ENCODE measurements at places on chromosomes 1 and 21.

GRCh38 chr1:91777630-91778300 lies 108.2 kb downstream of the TGFBR3 start:
- no peak for DNase-seq

DNA sequence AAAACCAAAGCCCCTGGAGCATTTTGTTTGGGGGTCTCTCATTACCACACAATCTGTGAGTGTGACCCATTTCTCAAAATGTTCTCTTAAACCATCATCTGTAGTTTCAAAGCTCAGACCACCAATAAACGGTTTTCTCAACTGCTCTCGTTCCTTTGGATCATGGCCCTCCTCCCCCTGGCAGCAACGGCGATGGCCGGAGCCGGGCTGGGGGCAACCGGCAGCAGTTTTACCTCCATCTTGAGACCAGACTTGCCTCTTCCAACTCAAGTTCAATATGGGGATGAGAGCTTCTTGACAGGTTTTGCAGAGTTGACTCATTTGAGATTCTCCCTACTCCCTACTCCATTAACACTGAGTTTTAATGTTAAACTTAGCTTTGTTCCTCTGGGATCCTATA lies 29.7 kb downstream of the LRRC42 start:
- no peak for DNase-seq

DNA sequence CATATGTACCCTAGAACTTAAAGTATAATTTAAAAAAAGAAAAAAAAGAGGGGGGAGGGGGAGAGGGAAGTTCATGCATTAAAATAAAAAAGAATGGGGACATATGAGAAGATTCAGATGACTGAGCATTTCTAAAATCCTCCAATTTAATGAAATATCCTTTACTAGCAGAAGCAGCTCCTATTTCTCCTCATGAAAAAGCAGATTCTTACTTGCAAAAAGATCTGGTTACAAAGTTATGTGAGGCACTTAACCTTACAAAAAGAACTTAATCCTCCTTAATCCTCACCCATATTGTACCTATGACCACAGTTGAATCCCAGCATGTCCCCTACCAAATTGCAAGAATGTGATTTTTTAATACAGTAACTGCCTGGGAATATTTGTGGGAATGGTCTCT lies 298.5 kb downstream of the SRGAP2C start:
- no peak for DNase-seq

- DNase-seq, result no peak
These were observed 67.6 kb upstream of the NBPF3 start for GRCh38 chr1:21372383-21372782.

DNA sequence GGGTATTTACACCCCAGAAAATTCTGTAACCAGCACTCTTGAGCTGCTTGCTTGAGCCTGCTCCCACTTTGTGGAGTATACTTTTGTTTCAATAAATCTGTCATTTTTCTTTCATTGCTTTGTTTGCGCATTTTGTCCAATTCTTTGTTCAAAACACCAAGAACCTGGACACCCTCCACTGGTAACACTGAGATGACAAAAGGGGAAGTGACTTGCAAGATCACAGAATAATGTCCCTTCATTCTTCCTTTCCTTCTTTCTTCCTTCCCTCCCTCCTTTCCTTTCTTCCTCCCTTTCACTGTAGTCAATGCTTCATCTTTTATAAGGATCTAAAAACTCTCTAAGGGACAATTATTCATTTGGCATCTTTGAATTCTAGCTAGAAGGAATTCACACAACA lies 134.5 kb upstream of the MAP1LC3C start:
- DNase-seq, result no peak

GRCh38 chr1:60895701-60896100 lies 186.7 kb upstream of the NFIA start:
- no peak for DNase-seq

DNA sequence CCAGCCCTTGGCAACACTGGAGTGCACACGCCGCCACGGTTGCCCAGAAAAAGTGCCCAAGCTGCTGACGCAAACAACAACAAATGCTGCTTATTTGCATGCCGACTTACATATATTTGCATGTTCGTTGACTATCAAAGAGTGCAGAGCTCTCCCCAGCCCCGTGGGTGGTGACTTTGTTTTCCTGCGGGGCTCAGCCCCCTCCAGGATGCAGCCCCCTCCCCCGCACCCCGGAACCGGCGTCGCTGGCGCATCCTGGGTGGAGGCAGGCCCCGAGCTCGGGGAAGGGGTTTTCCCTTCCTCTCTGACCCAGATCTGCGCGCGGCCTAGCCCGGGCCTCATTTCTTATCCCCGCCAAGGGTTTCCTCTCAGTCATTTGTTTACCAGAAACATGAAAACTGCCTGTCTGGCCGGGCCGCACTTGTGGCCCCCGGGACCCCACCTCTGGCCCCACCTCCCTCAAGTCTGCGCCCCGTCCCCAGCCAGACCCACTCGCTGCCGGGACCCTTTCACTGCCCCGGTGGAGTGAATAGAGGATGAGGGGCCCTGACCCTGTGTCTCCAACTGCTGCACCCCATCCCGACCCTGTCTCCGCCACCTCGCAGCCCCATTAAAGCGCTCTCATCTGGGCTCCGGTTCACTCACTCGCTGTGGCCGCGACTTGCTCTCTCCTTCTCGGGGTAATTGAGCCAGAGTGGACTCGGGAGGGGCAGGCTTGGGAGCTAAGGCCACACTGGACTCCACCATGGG lies 5.5 kb downstream of the TNFRSF25 start:
- DNase-seq, result peak; percentile 89

GRCh38 chr1:239723776-239724367 lies 337.5 kb downstream of the CHRM3 start:
- no peak for DNase-seq
